ENCODE measurements at places on chromosomes 2 and 18. TPM values are rescaled to one million over a fixed set of nuclear protein-coding genes. Genes with fewer than 3 reads are reported as not detected.
A peak's percentile ranks its signal among the peaks of the same experiment; 100 is the strongest.

The PLCD4 gene
- 12.0 TPM for total RNA-seq

The PRSS56 gene
- total RNA-seq, result not detected

The G6PC2 gene
- not detected for total RNA-seq

The ANKRD62 gene
- total RNA-seq, result 1.2 TPM

The EN1 gene
- total RNA-seq, result not detected

The CCDC148 gene
- not detected for total RNA-seq

The CCDC74B gene
- total RNA-seq, result 10.3 TPM

The MAP3K19 gene
- total RNA-seq, result not detected

The ABCG5 gene
- not detected for total RNA-seq

The EFR3B gene
- total RNA-seq, result 1.5 TPM

The TEX261 gene
- total RNA-seq, result 29.0 TPM

GRCh38 chr2:72745679-72746368 lies 80.0 kb downstream of the EXOC6B start:
- no peak for DNase-seq

- no peak for DNase-seq
Measured at GRCh38 chr18:67549946-67550345, 33.4 kb upstream of the DSEL start.

DNA sequence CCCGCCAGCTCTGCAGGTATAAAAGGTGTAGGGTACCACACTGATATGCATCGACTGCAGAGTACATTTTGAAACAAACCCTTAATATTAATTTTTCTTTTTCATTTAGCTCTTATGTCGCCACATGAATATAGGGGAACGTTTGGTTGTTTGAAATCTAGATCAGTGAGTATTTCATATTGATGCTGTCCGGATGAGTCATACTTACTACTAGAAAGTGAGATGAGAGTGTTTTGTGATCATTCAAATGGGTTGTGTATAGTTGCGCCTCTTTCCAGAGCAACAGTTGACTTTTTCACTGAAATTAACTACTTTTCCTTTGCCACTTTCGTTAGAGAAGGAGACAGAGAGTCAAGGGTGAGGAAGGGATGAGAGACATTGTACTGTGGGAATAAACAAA lies 24.6 kb downstream of the NPAS2 start:
- no peak for DNase-seq

GRCh38 chr2:108806371-108807113 lies 20.0 kb downstream of the CCDC138 start:
- DNase-seq, result no peak

- DNase-seq, result no peak
Measured at GRCh38 chr2:85189606-85190270, 56.5 kb downstream of the TCF7L1 start.

GRCh38 chr2:13650586-13651180 lies 933.9 kb downstream of the TRIB2 start:
- no peak for DNase-seq

GRCh38 chr2:23651187-23652080 lies 266.5 kb downstream of the KLHL29 start:
- DNase-seq, result no peak

GRCh38 chr2:48227617-48228344 lies 302.2 kb upstream of the STON1 start:
- DNase-seq, result no peak

- DNase-seq, result no peak
Measured at GRCh38 chr2:196516564-196516963, 123.0 kb upstream of the CCDC150 start.

DNA sequence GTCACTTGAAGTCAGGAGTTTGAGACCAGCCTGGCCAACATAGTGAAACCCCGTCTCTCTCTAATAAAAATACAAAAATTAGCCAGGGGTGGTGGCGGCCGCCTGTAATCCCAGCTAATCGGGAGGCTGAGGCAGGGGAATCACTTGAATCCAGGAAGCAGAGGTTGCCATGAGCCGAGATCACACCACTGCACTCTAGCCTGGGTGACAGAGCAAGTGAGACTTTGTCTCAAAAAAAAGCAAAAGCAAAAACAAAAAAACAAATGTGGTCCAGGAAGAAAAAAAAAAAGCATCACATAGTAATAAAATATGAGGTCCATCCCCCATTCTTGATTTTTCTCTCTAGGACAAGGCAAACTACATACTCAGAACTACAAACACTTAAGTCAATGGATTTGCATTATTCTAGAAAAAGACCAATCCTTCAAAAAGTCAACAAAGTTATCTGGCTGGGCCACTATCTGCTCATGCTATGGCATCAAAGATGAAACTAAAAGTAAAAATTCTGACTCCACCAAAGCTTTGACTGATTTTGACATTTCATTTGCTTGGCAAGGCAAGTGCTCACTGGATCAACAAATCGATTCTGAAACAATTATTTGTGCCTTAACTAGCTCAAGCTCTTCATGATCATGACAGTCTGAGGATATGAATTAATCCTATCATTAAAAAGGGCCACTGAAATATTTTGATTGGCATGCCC lies 28.4 kb downstream of the MEX3C start:
- no peak for DNase-seq

GRCh38 chr2:100742277-100743254 lies 77.4 kb upstream of the NPAS2 start:
- no peak for DNase-seq

DNA sequence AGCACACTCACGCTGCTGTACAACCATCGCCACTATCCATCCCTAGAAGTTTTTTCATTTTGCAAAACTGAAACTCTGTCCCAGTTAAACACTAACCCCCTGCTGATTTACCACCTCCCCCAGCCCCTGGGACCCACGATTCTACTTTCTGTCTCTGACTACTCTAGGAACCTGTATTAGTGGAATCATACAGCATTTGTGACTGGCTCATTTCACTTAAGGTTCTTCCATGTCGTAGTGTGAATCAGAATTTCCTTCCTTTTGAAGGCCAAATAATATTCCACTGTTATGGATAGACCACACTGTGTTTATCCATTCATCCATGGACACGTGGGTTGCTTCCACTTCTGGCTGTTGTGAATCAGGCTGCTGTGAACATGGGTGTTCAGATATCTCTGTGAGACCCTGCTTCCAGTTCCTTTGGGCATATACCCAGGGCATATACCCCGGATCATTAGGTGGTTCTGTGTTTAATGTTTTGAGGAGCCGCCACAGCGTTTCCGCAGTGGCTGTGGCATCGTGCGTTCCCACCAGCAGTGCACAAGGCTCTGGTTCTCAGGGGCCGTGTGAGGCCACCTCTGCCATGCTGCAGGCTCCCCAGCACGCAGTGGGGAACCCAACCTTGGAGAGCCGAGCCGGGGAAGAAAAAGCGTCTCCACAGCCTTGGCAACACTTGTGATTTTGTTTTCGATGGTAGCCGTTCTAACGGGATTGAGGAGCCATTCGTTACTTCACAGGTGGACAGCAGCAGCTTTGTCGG lies 10.1 kb downstream of the RAMP1 start:
- DNase-seq, result no peak

- DNase-seq, result no peak
Measured at GRCh38 chr2:118425191-118425590, 336.9 kb downstream of the INSIG2 start.

- no peak for DNase-seq
Measured at GRCh38 chr18:48029296-48029986, 99.0 kb upstream of the SMAD2 start.

DNA sequence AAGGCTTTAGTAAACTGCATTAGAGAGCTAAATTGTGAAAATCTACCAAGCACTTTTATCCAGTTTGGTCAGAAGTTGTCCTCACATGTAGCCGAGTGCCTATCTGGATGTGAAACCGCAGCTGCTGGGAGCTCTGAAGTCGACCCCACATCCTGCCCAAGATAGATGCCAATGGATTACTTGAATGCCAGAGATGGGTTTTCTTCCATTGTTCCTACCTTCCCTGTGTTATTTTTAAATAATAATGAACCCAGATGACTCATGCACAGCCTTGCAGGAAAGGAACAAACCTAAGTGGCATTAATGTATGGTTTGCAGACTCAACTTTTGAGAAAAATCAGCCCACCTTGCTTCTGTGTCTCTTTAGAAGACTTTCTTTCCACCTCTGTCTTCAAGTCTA lies 408.5 kb downstream of the FBXO15 start:
- no peak for DNase-seq

GRCh38 chr2:240287496-240288086 lies 147.1 kb upstream of the OTOS start:
- DNase-seq, result peak; percentile 58

DNA sequence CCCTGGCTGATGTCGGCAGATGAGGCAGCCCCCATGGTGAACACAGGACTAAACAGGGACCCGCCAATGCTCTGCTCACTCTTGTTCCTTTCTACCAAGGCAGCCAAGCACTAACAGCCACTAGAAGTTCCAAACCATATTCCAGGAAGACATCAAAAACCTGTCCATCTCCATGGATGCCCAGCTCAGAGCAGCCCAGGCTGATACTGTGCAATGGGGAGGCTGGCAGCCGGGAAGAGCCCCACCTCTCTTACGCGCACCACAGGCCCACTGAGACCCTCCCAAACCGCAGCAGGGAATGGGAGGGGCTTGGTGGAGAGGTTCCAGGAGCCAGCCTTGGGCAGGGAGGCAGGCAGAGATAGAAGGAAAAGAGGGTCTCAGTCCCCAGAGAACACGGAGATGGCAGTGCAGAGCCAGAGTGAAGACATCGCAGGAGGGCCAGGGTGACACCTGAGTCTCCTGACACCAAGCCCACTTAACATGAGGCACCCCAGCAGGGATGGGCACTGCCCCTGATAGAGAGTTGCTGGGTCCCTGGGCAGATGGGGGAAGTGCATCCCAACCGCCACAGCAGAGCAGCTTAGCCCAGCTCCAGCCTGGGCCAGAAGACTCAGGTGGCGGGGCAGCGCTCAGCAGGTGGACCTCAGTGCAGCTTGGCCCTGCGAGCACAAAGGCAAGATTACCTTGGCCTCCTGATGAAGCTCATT lies 3.4 kb downstream of the HS6ST1 start:
- DNase-seq, result no peak

GRCh38 chr18:78751664-78752063 lies 228.0 kb upstream of the SALL3 start:
- DNase-seq, result no peak

DNA sequence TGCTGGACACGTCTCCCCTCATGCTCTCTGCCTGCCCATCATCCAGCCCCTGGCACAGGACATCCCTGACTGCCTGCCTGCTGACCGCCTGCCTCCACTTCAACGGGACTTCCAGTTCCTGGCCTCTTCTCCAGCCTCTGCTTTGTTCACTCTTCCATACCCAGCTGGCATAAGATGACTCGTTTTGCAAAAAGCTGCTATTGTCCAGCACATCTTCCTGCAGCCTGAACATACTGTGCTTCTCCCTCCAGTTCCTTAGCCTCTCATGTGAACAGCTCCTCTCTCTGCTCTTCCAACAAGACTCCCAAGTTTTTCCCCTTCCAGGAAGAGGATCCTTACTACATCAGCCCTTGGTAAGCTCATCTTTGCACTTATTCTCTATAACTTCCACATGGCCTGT lies 62.4 kb upstream of the SKOR2 start:
- no peak for DNase-seq
